Lower lobe of right lung (tissue), 2 donors: ENCODE measurements at places on chromosomes 7 and 10. TPM values are rescaled to one million over a fixed set of nuclear protein-coding genes. Genes with fewer than 3 reads are reported as not detected.

The CARD11 gene
- total RNA-seq: 5.7 TPM

GRCh38 chr10:24382045-24382444 lies 173.1 kb downstream of the KIAA1217 start:
- no peak overlapping the region for H3K4me3 ChIP-seq
- no peaks in the 10 kb centered on the region for H3K36me3 ChIP-seq
- H3K4me1 ChIP-seq: peaks cover 10% of the 10 kb centered on the region
- H3K27me3 ChIP-seq: no peaks in the 10 kb centered on the region

- peaks cover 5% of the 10 kb centered on the region for H3K4me1 ChIP-seq
- H3K4me3 ChIP-seq: peak overlapping the region; percentile 56
- H3K27ac ChIP-seq: no peak overlapping the region
- no peaks in the 10 kb centered on the region for H3K36me3 ChIP-seq
Observed at GRCh38 chr10:97849103-97849686, 448 bp upstream of the GOLGA7B start.

DNA sequence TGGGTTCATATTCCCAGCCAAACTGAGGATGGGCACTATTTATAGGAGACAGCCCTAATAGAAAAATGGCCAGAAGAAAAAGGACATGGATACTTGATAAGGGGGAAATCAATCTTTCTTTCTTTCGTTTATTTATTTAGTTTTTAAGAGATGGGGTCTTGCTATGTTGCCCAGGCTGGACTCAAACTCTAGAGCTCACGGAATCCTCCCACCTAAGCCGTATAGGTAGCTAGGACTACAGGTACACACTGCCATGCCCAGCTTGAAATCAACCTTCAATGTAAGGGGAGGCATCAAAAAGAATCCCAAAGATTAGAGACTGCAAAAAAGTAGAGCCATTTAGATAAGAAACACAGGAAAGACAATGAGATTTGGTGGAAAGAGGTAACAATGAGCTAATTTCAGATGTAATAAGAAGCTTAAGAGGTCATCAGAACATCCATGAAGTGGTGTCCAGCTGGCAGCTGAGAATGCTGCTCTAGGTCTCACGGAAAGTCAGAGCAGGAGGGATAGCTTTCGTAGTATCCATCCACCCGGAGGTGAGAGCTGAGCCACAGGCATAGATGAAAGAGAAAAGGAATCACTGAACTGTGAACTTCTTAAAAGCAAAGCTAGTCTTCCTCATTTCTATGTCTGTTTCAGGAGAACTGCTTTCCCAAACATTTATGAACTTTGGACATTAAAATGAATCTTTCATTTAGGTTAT lies 10.5 kb upstream of the ABLIM1 start:
- no peak overlapping the region for H3K4me3 ChIP-seq
- H3K4me1 ChIP-seq: peaks cover 23% of the 10 kb centered on the region
- no peaks in the 10 kb centered on the region for H3K27me3 ChIP-seq
- DNase-seq: no peak
- no peak overlapping the region for H3K27ac ChIP-seq
- H3K36me3 ChIP-seq: no peaks in the 10 kb centered on the region

GRCh38 chr7:141451232-141451631 lies 100.0 kb upstream of the AGK start:
- H3K4me3 ChIP-seq: no peak overlapping the region
- no peaks in the 10 kb centered on the region for H3K36me3 ChIP-seq
- no peaks in the 10 kb centered on the region for H3K4me1 ChIP-seq
- DNase-seq: no peak
